ENCODE measurements at places on chromosomes 12 and 14. TPM values are rescaled to one million over a fixed set of nuclear protein-coding genes. Genes with fewer than 3 reads are reported as not detected.

The RNASE7 gene
- polyA plus RNA-seq, result 0.54 TPM

The RFX4 gene
- not detected for polyA plus RNA-seq

The CMAS gene
- polyA plus RNA-seq, result 62.3 TPM

The CHGA gene
- polyA plus RNA-seq, result 1.0 TPM

The KERA gene
- polyA plus RNA-seq, result 0.10 TPM

The DDN gene
- 79.6 TPM for polyA plus RNA-seq

The LTB4R gene
- polyA plus RNA-seq, result 5.7 TPM

The ANAPC7 gene
- 57.5 TPM for polyA plus RNA-seq

- no peak for DNase-seq
Measured at GRCh38 chr12:93173178-93173957, 204.4 kb upstream of the NUDT4 start.

GRCh38 chr14:50396631-50397389 lies at the start of gene CDKL1:
TSS of gene CDKL1 (minus strand) at chr14:50396881. CDS start at chr14:50395868, 1,013 bp downstream.
- no peak for DNase-seq

- no peak for DNase-seq
Measured at GRCh38 chr14:22314183-22314820, 274.7 kb downstream of the DAD1 start.

DNA sequence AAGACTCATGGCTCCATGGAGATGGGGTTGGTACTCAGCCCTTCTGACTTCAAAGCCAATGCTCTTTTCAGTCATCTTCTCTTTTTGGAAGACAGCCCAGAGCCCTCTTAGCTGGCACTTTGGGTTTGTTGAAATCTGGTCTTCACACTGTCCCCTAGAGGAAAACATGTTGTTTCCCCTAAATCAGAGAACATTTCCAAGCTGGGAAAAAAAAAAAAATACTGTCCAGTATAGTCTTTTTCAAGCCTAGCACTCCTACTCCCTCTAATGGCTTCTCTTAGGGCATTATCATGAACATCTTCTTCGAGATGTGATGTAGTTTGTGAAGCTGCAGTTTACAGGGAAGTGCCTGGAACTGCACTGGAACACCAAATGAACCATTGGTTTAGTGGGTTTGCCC lies 3.0 kb upstream of the ZC3H14 start:
- DNase-seq, result no peak

DNA sequence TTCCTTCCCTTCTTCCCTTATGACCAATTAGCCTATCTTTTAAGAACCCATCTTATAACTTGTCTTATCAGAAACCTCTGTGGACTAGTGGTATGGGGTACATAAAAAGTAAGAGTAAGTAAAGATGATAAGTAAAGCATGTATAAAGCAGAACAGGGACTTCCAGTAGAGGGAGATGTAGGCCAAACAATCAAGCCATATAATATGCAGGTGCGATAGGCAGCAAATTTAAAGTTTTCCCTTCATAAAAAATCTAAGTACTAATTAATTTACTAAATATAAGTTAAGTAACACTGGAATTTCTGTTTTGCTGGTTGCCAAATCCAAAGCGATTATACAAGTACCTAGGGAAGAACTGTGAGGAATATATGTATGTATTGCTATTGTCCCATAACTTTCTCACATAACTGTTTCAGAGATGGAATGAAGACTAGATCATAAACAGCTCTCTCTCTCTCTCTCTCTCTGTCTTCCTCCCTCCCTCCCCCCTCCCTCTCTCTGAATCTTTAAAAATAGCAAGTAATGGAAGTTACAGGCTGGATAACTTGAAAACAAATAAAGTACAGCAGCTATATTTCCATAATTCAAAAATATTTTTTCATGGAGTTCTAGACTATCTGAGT lies 25.7 kb downstream of the METTL25 start:
- no peak for DNase-seq

GRCh38 chr14:95293449-95293848 lies 26.3 kb downstream of the CLMN start:
- no peak for DNase-seq

DNA sequence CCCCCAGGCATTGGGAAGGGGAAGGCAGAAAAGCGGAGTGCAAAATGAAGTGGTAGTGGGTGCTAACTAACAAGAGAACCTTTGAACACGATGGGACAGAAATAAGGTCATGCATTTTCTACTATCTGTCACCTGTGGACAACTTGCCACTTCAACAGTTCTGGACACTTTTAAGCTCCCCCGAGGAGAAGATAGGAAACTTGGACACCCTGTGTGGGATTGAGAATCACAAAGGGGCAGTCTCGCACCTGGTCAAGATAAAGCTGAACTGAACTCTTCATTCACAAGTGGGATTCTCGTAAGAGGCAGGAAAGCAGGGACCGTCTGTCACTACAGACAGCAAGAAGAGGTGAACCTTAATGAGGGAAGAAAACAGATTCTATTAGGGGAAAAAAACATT lies 51.6 kb downstream of the EIF2S3B start:
- no peak for DNase-seq

DNA sequence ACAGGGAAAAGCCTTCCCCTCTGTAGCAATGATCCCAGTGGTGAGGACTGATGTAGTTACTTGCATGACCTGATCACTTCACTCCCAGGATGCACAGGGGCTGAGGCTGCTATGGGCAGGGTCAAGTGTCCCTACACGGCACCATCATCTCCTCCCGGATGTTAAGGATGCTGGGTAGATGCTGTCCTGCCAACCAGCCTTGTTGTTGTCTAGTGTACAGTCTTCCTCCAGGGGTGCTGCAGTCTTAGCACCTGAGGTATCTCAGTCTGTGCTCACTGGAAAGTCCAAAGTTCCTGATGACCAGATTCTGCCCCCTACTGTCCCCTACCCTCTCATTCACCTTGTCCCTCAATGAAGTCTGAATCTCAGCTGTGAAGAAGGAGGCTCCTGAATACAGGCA lies 20.1 kb downstream of the CPM start:
- DNase-seq, result no peak

Measured in left renal pelvis (tissue), 4 donors.